Cortex of kidney (tissue), 1 donor: ENCODE measurements at places on chromosomes 11 and 22.

DNA sequence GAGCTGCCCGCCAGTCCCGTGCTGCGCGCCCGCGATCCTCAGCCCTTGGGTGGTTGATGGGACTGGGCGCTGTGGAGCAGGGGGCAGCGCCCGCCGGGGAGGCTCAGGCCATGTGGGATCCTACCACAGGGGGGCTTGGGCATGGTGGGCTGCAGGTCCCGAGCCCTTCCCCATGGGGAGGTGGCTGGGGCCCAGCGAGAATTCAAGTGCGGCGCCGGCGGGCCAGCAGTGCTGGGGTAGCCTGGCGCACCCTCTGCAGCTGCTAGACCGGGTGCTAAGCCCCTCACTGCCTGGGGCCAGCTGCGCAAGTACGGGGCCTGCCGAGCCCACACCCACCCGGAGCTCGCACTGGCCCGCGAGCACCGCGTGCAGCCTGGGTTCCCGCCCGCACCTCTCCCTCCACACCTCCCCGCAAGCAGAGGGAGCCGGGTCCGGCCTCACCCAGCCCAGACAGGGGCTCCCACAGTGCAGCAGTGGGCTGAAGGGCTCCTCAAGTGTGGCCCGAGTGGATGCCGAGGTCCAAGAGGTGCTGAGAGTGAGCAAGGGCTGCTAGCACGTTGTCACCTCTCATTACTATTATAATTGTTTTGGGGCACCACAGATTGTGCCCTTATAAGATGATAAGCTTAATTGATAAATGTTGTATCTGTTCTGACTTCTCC lies 333.2 kb downstream of the CASP12 start:
- no peak for DNase-seq

GRCh38 chr11:79110321-79110720 lies 330.5 kb downstream of the TENM4 start:
- DNase-seq = no peak

- DNase-seq = no peak
Observed at GRCh38 chr22:24156141-24156912, 25.0 kb upstream of the SUSD2 start.

DNA sequence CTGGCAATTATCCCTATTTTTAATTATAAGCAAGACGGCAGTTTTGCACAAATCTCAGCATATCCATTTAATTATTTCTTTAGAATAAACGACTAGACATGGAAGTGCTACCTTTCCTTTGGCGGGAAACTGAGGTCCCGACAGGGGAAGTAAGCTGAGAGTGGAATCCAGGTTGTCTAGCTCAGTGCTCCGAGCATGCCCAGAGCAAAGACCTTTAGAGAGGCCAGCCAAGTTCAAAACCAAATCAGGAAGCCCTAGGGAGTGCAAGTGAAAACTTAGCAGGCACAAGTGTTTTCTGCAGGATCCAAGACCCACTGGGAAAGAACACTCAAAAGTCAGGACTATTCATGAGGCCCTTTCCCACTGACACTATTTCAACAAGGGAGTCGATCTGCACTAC lies 22.7 kb upstream of the SCN2B start:
- DNase-seq = no peak

DNA sequence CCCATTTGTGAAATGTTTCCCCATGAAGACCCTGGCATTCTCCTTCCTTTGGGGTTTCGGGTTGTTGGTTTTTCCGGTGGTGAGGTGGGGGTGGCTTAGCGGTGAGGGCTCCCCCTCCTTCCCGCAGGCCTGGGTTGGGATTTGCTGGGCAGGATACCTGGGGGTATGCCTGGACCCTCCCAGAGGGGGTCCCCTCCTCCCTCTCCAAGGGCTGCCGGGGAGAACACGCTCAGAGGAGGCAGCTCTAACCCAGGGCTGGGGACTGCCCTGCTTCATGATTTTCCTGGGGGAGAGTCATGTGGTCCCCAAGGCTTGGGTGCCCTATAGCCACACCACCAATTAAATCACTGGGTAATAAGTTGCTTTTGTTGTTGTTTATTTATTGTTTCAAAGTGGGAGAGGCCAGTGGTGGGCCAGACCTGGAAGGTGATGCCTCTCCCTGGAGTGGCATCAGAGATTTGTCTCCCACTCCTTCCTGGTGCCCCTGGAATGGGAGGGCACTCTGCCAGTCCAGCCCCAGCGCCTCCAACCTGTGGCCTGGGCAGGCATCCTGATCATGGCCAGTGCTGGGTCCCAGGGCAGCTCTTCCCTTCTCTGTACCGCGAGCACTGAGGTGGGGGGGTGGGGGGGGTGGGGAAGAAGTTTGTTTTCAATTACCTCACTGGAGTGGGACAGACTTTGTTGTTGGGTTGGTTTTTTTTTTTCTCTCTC lies 1.3 kb upstream of the CLCF1 start:
- DNase-seq = no peak

GRCh38 chr11:1121331-1121812 lies 36.4 kb upstream of the MUC5AC start:
- no peak for DNase-seq

- no peak for DNase-seq
Observed at GRCh38 chr11:6736495-6737121, 35.2 kb downstream of the OR2AG2 start.

GRCh38 chr11:34233215-34233614 lies 124.6 kb downstream of the ABTB2 start:
- no peak for DNase-seq

GRCh38 chr11:69718147-69718546 lies 14.3 kb upstream of the FGF19 start:
- DNase-seq = no peak

DNA sequence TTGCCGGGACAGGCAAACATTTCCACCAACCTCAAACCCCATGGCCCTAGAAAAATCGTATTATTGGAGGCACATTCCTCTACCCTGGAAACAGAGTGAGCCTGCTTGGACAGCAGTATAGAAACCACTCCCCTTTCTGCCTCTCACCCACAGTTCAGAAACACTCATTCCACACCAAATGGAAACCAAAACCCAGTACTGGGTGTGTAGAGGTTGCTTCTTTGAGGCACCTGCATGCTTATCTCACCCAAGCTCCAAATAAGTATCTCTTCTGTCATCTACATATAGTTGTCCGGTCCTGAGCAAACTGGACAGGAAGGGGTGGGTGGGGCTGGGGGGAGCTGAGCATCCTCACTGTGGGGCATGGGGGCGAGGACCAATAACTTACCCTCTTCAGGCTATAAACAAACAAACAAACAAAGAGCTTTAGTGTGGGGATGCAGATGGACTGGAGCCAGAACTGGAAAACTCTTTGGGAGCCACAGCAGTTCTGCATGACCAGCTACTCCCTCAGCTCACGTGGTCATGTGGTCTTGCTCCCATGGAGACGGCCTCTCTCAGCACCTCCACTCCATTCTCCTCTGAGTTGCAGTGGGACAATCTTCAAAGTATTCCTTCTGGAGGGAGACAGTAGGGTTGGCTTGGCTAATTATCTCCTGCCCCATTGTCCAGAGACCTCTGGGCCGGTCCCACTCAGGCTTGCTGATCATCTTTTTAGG lies 1.0 kb upstream of the PLAAT2 start:
- DNase-seq = no peak

DNA sequence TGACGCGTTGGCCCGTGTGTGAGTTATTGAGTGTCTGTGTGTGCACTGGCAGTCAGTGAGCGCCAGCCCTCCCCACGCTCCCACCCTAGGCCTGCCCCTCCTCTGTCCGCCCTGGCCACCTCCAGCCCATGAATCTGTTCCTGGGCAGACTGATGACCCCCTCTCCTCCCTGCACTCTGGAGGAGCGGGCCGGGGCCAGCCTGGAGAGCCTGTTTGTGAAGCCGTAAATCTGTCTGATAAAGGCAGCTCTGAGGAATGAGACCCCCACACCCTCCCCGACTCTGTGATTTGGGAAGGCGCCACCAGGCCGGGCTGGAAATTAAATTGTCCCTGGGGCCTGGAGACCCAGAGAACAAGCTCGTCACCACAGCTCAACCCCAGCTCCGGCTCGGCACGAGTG lies 8.6 kb downstream of the TSSC4 start:
- no peak for DNase-seq

- no peak for DNase-seq
Observed at GRCh38 chr11:73197348-73197747, 20.7 kb upstream of the P2RY2 start.

DNA sequence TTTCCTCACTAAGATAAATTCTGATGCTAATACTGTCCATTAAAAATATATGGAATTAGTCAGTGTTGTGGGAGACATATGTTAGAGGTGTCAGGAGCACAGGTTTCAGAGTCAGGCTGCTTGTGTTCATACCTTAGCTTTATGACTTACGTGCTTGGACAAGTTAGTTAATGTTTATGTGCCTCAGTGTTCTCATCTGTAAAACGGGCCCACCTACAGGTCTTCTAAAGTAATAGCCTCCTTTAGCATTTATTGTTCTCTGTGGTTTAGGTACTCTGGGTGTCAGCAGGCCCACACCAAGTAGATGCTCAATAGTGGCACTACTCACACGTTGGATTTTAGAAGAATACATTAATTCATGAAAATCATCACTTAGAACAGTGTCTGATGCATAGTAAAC lies 308.7 kb upstream of the ZC3H12C start:
- DNase-seq = no peak

- DNase-seq = no peak
Observed at GRCh38 chr22:44025171-44026065, 1.3 kb downstream of the PARVB start.

- no peak for DNase-seq
Observed at GRCh38 chr11:72441752-72442207, 7.4 kb upstream of the CLPB start.

- DNase-seq = no peak
Observed at GRCh38 chr11:123470842-123471241, 40.8 kb downstream of the GRAMD1B start.
